ENCODE measurements at places on chromosomes 1 and 21. TPM values are rescaled to one million over a fixed set of nuclear protein-coding genes. Genes with fewer than 3 reads are reported as not detected.

GRCh38 chr1:16124377-16125087 lies 31.3 kb downstream of the EPHA2 start:
- H3K36me3 ChIP-seq = no peaks in the 10 kb centered on the region
- no peak overlapping the region for H3K27ac ChIP-seq
- H3K27me3 ChIP-seq = no peaks in the 10 kb centered on the region
- DNase-seq = no peak
- no peak overlapping the region for H3K4me3 ChIP-seq

Gene PLA2G2F
- polyA plus RNA-seq = not detected

- H3K27me3 ChIP-seq = no peaks in the 10 kb centered on the region
- H3K4me3 ChIP-seq = no peak overlapping the region
- no peaks in the 10 kb centered on the region for H3K36me3 ChIP-seq
Measured at GRCh38 chr1:78224861-78225552, 179.2 kb downstream of the GIPC2 start.

Gene CFAP141
- polyA plus RNA-seq = not detected

GRCh38 chr1:26045722-26046245 lies at the start of gene SLC30A2:
Gene SLC30A2 (minus strand): TSS chr1:26046118. CDS start chr1:26045896, 222 bp downstream.
- no peaks in the 10 kb centered on the region for H3K4me1 ChIP-seq
- no peak within 1 kb of the TSS for H3K4me3 ChIP-seq
- no peaks in the 10 kb centered on the region for H3K36me3 ChIP-seq
- peaks cover 19% of the 10 kb centered on the region for H3K27me3 ChIP-seq
- no peak for DNase-seq
